A673 (cell line): ENCODE measurements at places on chromosomes 1 and 21. TPM values are rescaled to one million over a fixed set of nuclear protein-coding genes. Genes with fewer than 3 reads are reported as not detected.

GRCh38 chr1:78079580-78079979 is 33.8 kb downstream of the GIPC2 start:
- DNase-seq: no peak

- DNase-seq: no peak
Measured at GRCh38 chr1:101239095-101240040, 2.5 kb downstream of the S1PR1 start.

TESK2 gene
- 0.75 and 2.7 TPM in 2 replicates for total RNA-seq

DNA sequence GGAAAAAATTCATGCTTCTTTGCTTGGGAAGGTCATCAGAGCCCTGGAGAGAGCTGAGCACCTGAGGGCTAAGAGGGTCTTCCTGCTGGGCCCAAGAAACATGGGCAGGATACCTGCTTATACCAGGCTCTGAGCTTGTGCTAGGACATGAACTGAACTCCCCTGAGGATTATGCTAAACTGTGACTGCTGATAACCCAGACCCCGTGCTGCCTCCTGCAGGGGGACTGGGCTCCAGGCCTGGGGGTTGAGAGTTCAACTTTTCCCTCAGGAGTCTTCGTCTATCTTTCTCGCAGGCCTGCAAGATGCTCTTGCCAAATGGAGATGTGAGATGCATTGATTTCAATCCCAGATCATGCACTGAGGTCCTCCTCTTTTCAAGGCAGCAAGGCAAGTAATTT is 368.5 kb downstream of the HHAT start:
- no peak for DNase-seq

VHLL gene
- not detected in 2 replicates for total RNA-seq

DNA sequence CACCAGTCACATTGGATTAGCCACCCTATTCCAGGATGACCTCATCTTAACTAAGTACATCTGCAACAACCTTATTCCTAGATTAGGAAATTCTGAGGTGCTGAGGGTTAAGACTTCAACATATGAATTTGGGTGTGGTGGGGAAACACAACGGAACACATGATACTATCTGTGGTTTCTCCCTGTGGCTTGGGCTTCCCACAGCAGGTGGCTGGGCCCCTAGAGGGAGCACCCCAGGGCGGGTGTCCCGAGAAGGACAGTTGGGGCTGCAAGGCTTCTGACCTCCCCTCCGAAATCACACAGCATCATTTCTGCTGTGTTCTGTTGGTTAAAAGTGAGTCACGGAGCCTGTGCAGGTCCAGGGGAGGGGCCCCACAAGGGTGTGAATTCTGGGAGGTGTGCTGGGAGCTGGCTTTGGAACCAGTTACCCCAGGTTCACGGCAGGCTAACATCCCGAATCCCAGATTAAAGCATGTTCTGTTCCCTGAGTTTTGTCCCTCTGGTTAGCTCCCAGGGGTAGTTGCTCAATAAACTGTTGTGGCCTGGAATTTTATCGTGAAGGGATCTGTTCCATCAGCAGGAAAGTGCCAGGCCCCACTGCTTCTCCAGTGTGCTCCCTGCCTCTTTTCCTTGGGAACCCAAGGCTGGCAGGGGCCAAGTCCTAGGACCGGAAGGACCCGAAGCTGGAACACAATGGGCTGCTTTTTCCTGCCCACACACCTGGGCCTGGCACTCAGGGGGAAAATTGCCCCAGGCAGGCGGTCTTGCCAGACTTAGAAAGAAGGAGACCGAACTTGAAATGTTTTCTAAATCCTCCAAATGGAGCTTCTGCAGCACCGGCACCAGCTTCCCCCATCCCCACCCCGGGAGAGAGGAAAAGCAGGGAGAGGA is 154.0 kb upstream of the WNT4 start:
- no peak for DNase-seq
